ENCODE measurements at places on chromosomes 12 and 14.
A peak's percentile ranks its signal among the peaks of the same experiment; 100 is the strongest.

- DNase-seq: no peak
Observed at GRCh38 chr14:68733086-68733914, 59.6 kb downstream of the ZFP36L1 start.

DNA sequence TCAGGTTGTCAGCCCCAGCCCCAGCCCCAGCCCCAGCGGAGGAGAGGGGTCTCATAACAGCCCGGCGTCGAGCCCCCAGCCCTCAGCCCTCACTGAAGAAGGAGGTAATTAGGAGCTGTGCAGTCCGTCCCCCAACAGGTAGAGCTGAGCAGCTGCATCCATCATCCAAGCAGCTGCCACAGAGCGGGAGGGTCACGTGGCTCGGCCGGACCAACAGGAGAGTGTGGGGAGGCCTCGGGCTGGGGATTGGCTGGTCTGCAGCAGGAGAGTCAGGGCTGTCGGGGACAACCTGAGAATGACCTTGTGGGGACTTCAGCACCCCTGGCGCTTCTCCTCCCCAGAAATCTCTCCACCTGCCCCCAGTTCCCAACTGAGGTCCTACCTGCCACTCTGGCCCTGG lies 29.6 kb downstream of the SMUG1 start:
- no peak for DNase-seq

DNA sequence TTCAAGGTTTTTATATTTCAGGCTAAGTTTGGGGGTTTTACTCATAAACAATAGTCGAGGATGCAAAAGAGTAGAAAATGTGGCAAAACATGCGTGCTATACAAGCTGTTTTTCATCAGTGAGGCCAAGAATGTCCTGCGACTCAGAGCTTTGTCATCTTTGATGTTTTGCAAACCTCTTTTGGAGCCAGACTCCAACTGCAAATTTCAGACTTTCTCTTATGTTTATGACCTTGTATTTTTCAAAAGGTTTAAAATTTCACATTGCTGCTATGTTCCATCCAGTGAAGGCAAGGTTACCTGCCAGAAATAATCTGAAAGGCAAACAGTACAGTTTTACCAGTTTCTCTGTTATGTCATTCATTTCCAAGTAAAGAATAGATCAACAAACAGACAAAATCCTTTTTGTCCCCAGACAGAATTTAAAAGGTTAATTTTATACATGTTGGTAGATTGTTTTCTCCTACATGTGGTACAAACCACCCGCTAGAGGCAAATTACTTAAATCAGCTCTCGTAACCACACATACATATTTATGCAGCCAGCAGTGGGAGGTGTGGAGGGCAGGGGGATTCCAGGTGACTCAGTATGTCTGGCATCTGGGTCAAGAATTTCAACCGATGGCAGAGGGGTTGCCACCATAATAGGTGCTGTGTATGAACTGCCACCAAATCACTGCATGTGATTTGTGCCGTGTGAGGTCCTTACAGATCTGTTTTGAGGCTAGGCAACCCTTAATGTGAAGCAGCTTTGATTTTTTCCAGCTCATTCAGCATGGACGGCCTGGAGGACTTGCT lies 119.8 kb upstream of the CPM start:
- DNase-seq: no peak

- DNase-seq: no peak
Observed at GRCh38 chr14:62053188-62053587, 291.0 kb downstream of the SNAPC1 start.

DNA sequence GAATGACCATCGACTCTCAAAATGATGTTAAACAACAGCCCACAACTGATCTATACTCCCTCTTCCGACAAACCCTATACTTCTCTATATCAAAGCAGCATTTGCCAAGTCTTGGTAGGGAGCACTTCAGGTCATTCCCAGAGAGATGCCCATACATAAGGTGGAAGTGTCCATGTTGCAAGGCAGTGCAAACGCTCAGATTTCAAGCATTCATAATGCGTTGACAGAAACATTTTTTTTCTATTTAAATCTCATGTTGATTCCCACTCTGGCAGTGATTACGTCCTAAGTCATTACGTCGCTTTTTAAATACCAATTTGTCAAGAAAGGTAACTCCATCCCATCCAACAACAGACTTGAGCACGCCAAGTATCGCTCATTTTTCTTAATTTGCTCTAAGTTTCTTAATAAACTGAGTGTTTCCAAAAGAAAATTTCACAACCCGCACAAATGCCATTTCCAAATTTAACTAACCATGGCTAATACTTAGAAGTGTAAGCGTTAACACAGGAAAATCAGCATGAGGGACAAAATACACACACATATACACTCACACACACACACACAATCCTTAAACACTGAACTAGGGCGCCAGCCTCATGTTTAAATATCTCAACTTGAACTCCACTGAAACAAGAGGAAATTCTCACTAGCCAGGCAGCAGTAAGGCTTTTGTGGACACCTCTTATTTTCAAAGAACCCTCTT lies 1.1 kb downstream of the GXYLT1 start:
- peak; percentile 39 for DNase-seq

GRCh38 chr12:63982604-63983295 lies 138.2 kb downstream of the SRGAP1 start:
- no peak for DNase-seq

- DNase-seq: peak; percentile 48
Observed at GRCh38 chr12:123907726-123908476, 64.7 kb downstream of the CCDC92 start.

- no peak for DNase-seq
Observed at GRCh38 chr14:64292197-64292596, 2.0 kb downstream of the ESR2 start.

GRCh38 chr12:6899837-6900519 lies 4.6 kb upstream of the LRRC23 start:
- DNase-seq: no peak

DNA sequence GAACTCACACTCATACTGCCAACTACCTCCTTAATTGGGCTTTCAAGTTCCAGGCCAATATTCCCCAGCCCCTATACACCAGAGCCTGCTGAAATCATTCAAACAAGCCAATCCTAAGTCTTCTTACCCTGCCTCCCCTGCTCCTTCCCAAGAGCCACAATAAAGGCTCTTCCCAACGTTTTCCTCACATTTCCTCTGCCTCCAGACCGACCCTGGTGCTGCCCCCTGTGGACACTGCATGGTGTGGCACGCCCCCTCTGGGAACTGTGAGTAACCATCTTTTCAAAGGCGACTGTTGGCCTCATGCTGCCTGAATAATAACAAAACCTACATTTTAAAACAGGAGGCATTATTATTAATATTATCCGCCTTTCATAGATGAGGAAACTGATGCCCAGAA lies 111.6 kb upstream of the NOS1 start:
- no peak for DNase-seq

- DNase-seq: no peak
Observed at GRCh38 chr12:65810036-65810435, 14.2 kb upstream of the HMGA2 start.

DNA sequence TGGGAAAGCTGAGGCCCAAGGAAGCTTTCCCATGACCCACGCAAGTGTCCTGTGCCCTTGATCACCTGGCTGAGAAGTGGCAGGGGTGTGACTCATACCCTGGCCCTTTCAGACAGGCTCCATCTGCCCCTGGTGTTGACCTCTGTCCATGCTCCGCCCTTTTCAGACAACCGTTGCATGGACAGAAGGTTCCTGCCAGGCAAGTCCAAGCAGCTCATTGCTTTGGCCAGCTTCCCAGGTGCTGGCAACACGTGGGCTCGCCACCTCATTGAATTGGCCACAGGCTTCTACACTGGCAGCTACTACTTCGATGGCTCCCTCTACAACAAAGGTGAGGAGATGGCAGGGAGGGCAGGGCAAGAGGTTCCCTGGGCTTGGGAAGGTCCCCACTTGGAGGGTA lies 103.5 kb downstream of the WSCD2 start:
- no peak for DNase-seq

- DNase-seq: no peak
Observed at GRCh38 chr12:53049571-53050318, at the start of gene TNS2. TSS of gene TNS2 (plus strand) at chr12:53050065. CDS start at chr12:53050186, 121 bp downstream.

GRCh38 chr14:51862860-51863259 lies 2.4 kb downstream of the GNG2 start:
- no peak for DNase-seq

DNA sequence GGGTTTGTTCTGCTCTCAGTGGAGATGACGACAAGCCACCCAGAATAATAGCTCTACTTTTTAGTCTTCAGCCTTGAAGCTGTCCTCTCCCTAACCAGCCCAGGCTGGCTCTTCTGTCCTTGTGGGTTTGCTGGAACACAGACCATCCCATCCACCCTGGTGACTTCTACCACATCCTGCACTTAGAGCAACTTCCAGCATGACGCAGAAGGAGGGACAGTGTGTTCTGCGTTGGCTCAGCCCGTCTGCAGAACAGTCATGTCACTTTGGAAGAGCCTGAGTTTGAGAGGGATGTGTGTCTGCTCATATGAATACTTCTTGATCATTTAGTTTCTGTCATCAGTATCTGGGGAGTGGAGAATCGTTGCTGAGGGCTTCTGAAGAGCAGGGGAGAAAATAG lies 198.0 kb downstream of the CACNA1C start:
- no peak for DNase-seq

- DNase-seq: no peak
Observed at GRCh38 chr14:24327303-24327702, 7.6 kb downstream of the ADCY4 start.

- DNase-seq: no peak
Observed at GRCh38 chr14:31371646-31372045, 48.7 kb downstream of the HEATR5A start.

DNA sequence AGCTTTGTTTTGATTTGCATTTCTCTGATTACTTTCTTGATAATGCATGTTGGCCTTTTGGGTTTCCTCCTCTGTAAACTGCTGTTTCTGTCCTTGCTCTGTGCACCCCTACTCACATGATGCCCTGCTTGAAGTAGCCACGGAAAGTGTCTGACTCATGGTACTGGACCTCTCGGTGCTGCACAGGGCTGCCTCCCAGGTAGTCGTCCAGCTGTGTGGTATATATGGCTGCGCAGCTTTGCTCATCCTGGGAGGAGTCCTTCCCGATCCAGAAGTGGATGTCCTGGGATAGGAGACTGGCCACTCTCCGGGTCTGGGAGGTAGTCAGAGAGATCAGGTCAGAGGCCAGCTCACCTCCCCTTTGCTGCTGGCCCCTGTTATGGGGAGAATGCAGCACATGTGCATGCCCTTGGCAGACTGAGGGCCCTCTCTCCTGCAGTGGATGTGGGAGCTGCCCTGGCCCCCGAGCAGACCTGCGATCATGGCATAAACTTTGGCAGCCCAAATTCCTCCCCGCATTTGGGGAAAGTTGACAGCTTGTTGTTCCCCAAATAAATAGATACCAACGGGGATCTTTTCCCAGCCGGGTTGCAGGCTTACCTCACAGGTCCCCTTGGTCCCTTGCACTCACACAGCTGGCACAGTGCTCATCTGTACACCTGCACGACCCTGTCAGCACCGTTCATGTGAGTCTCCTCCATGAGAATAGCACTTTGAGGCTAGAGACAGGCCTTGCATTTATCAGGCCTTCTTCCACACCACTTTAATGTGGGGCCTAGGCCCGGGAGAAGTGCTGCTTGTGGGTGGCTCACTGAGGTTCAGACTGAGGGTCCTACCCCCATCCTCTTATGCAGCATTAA lies 5.2 kb downstream of the AVIL start:
- DNase-seq: no peak

DNA sequence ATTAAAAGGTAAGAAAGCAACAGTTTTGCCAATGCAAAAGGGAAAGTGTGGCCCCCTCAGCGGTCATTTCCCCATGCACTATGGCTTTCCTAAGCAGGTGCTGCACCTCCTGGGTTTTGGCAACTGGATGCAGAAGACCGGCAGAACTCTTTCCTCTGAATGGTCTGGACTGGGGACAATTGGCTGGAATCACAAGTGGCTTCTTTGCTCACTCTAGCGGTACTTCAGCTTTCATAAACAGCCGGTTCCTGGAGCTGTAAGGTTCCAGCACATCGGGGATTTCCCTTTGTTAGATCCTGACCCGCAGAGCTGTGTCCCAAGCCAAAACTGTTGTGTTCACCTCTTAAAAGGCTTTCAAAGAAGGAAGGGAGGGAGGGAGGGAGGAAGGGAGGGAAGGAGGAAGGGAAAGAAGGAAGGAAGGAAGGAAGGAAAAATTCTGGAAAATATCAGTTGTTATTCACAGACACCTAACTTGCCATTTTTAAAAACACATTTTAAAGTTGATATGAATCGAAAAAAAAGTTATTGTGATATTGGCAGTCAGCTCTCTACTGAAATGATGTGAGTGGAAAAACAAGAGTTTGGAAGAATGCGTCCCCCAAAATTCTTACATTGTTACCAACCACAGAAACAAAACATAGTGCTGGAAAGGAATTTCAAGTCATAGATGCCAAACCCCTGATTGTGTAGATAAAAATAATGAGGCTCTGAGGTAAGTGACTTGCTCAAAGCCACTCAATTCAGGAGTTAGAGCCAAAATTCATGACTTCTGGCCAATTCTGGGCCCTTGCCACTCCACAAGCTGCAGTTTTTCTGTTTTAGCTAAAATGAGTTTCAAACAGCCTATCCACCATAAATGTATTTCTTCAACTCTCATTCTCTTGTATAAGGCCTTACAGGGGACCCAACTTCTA lies 220.6 kb upstream of the HMGA2 start:
- no peak for DNase-seq

DNA sequence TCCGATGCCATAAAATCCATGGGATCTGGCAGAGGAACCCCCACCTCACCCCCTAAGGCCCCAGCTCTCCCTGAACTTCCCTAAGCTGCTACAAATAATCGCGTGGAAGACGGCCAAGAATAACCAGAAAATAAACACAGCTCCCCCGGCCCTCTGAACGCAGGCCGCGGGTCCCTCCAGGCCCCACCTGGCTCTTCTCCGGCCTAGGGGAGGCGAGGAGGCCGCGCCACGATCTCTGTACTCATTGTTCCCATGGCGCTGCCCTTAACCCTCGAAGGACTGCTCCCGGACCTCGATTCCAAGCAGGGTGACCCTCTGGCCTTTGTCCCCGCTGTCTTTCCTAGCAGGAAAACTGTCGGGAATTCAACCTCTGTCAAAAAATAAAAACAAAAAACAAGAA lies 33.9 kb upstream of the TBX5 start:
- no peak for DNase-seq

DNA sequence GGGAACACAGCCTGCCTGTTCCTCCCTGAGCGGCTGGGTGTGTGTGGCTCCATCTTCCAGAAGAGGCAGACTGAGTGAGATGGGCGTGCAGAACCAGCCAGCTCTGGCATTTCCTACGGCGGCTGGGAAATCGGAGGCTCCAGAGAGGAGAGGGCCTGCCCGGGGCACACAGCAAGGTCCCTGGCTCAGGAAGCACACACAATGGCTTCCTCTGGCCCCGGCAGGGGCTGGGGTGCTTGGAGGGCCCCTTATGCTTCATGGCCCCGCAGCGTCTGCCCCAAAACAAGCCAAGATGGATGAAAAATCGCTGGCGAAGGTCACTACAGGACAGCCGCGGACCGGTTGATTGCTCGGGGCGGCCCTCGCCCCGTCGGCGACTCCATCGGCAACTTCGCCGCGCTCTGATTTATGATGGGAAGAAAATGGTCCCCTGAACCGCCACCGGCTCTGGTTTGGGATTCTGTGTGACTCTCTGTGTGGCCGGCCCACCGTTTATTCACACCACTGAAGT lies 191.5 kb upstream of the C14orf180 start:
- no peak for DNase-seq
